ENCODE measurements at places on chromosomes 12 and 14. TPM values are rescaled to one million over a fixed set of nuclear protein-coding genes. Genes with fewer than 3 reads are reported as not detected.

NANOG gene
- not detected for total RNA-seq

MGST1 gene
- total RNA-seq: not detected

PLD4 gene
- not detected for total RNA-seq

SCFD1 gene
- total RNA-seq: 94.2 TPM

TTC6 gene
- total RNA-seq: not detected

GLT1D1 gene
- not detected for total RNA-seq
